Cardiac fibroblast (primary cell): ENCODE measurements at places on chromosomes 7 and 10.
A peak's percentile ranks its signal among the peaks of the same experiment; 100 is the strongest.

DNA sequence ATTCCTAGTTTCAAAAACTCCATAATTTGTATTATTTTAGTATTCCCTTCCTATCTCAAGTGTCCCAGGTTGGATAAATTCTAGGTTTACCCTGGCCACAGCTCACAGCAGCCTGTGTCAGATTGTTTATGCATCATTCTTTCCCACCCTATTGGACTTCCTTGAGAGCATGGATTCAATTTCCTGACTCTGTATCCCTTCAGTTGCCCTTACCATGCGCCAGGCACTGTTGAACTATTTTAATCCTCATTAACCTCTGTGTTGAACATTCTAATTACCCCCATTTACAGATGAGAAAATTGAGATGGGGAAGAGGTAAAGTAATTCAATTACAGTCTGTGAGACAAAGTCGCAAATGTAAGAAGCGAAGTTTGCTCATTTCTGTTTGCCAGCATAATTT lies 58.8 kb downstream of the STEAP1B start:
- DNase-seq, result no peak

DNA sequence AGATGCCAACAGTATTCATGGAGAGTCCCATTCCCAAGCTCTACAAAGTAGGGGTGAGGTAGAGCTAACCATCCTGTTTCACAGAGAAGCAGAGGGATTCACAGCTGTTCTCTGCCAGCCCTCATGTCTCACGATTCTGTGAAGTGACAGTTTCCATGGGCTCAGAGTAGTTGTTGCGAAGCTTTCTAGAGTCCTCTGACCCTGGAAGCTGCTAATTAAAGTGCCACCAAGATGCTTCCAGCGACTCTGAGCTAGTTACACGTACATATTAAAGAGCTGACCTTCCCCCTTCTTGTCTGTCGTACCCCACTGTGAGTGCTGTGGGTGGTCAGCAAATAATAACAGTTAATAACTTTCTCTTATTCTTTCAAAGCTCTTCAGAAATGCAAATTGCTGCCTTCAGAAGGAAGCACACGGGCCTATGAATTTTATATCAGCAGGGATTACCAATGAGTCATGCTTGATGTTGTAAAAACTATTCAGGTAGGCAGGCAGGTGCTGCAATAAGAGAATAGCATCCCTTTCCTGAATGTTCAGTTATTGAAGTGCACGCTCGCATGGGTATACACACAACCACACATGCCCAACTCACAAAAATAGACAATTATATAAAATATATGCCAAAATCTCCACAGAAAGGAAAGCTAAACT lies 34.1 kb downstream of the DNAJB9 start:
- no peak for DNase-seq

GRCh38 chr7:55574051-55574717 lies 1.9 kb upstream of the VOPP1 start:
- DNase-seq, result peak; percentile 50

- DNase-seq, result peak; percentile 48
These were observed 50.9 kb downstream of the INPP5A start for GRCh38 chr10:132588301-132589013.

DNA sequence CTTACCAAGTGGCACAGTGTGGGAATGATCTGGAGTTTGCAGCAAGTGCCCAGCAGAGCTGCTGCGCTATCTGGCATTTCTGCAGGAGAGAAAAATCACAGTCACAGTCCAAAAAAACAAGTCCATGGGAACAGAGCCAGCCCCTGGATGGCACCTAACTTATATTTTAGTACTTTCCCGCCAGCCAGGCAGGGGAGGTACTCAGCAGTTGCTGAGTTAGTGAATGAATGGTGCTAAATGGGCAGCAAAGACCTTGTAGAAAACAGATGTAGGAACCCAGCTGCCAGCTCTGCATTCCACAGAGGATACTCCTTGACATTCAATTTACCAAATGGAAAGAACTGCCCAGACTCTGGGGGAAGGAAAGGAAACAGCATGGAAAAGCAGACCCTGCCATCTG lies 54.5 kb downstream of the GSDME start:
- DNase-seq, result no peak

DNA sequence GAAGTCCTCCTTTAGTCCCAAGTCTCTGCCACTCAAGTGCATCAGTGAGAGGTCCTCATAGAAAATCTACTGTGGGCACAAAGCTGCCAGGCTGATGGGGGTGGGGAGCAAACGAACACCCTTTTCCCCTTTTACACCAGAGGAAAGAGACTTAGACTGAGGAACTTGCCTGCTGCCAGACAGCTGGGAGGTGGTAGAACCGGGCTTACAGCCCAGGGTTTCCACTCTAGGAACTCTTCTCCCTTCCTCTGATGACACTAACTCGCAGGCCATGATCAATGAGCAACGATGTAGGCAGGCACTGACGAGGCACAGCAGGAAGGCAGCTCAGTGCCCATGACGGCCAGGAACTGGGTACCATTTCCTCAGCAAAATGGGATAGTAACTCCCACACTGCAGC lies 11.0 kb upstream of the SH2D4B start:
- DNase-seq, result no peak

GRCh38 chr10:51658000-51658399 lies 41.4 kb downstream of the CSTF2T start:
- no peak for DNase-seq

DNA sequence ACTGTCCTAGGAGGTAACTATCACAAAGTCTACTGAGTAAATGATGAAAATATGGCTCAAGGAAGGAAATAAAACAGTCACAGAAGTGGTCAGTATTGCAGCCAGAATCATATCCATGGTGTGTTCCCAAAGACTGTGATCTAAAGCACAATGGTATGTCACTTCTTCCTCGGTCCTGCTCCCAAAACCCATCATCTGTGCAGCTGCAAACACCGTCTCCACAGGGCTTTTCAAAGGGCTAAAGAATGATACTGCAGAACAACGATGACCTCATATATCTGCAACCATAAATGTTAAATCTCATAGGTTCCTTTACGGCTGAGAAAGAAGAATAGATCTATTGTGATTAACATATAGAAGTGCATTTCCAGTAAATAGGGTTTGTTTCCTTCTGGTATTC lies 465.0 kb downstream of the GRID1 start:
- no peak for DNase-seq

- DNase-seq, result no peak
These were observed 30.7 kb downstream of the RTKN2 start for GRCh38 chr10:62237966-62238365.

DNA sequence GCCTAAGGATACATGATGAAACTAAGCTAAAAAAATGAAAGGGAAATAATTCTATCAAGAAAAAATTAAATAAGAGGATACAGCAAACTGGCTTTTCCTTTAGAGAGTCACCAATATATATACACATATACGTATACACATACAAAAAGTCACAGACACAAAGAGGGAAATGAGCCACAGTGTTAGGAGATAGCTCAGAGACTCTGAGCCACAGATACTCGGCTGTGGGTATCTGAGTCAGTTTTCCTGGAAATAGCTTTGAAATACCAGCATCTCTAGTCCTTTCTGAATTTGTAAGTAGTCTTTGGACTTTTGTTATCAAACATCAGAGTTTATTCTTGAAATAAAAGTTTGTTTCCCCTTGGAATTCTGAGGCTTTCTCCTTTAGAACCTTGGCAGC lies 111.8 kb downstream of the TBXAS1 start:
- peak; percentile 41 for DNase-seq

- DNase-seq, result no peak
These were observed 19.9 kb upstream of the CRHR2 start for GRCh38 chr7:30702200-30702599.

- peak; percentile 51 for DNase-seq
These were observed 7.8 kb downstream of the MEOX2 start for GRCh38 chr7:15678653-15679052.

- DNase-seq, result peak; percentile 63
These were observed 83.9 kb downstream of the PIP4K2A start for GRCh38 chr10:22630234-22631174.

GRCh38 chr7:12233175-12233574 lies 22.1 kb downstream of the TMEM106B start:
- DNase-seq, result no peak

DNA sequence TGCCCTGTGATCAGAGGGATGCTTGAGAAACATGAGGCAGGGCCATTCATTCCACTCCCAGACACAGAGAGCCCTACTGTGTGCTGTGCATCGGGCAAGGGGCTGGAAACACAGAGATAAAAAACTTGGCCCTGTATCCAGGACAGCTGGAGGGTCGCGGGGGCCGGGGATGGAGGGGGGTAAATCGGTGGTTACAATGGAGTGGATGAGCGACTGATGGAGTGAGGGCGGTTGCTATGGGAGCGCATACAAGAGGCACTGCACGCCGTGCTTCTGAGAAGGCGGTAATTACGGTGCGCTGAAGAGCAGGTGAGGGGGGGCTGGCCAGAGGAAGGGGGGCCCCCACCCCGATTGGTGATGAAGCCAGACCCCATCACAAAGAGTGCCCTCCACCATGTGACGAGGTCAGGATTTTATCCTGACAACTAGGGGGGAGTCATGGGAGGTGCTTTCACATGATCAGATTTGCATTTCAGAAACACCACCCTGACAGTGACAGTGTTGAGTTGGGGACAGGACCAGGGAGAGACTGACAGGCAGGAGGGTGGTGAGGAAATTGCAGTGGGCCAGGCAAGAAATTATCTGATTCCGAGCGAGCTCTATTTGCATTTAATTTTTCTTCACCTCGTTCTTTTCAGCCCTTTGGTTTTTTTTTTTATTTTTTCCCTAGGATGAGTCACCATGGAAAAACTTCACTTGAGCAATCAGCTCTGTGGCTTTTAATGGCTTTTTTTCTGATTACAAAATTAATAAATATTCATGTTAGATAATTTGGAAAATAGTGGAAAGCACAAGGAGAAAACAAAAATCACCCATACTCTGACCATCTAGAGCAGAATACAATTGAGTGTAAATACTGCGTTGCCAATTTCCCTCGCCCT lies 7.8 kb downstream of the CPA5 start:
- DNase-seq, result peak; percentile 81

DNA sequence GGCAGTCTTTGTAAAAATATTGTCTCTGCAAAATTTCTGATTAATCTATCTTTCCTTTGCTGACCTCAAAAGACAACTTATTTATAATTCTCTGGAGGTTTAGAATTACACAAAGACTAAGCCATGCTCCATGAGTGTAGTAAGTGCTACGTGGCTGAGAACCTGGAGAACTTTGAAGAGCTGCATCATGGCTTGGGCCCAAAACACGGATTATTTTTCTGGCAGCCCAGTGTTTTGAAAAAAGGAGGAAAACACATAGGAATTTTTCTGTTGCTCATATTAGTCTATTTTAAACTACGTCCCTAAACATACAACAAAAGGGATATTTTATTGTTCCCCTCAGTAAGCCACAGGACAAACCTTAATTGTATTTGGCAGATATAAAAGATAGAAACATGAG lies 360.7 kb upstream of the MYO3A start:
- no peak for DNase-seq

- DNase-seq, result peak; percentile 62
These were observed 113.2 kb upstream of the RHEB start for GRCh38 chr7:151632750-151633515.

- no peak for DNase-seq
These were observed 14.3 kb downstream of the MAD1L1 start for GRCh38 chr7:2218444-2218785.

DNA sequence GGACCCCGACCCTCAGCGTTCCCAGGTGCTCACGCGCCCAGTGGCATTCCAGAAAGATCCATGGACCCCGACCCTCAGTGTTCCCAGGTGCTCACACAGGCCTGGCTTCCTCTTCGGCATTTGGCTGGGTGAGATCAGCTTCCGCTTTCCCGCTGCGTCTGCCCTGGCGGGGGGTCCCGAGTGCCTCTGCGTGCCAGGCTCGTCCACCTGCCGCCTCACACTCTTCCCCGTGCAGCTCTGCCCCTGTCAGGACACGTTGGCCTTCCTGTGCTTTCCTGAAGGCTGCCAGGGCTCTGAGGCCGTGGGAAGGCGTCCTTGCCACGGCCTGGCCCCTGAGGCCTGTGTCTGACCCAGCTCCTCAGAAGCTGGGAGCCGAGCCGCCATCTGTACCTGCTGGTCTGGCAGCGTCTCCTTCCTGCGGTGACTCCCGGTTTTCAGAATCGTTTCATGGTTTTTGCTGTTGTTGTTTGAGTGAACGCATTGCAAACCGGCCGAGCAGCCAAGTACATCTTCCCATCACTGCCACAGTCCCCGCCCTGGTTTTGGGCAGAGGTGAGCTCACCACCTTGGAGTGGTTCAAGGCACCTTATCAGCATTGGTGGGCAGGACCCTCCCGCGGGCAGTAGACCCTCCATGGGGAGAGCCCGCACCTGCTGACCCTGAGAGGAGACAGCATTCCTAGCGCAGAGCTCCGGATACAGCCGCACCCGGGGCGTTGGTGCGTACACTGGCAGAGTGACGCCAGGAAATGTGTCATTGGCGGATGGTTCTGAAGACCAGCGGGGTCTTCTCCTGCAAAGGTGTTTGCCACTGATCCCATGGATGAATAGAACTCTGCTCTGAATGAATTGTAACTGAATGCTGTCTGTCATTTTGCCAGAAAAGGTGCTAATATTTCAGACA lies 17.4 kb downstream of the NKX6-2 start:
- no peak for DNase-seq

DNA sequence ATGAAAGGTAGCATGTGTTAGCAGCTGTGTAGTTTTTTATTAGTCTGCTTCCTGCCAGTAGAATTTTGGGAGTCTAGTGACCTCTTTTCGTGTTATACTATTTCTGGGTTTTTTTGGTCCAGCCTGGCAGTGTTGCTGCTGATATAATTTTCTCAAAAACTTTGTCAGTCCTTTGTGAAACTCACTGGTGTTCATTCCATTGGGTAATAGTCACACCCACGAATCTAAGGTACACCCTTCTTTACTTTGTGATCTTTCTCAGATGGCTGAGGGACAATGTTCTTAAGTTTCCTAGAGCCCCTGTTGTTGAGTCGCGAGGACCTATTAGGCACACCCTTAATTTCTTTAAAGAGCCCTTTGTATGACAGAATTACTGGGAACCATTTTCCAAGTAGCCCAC lies 52.3 kb downstream of the TPST1 start:
- DNase-seq, result peak; percentile 44

DNA sequence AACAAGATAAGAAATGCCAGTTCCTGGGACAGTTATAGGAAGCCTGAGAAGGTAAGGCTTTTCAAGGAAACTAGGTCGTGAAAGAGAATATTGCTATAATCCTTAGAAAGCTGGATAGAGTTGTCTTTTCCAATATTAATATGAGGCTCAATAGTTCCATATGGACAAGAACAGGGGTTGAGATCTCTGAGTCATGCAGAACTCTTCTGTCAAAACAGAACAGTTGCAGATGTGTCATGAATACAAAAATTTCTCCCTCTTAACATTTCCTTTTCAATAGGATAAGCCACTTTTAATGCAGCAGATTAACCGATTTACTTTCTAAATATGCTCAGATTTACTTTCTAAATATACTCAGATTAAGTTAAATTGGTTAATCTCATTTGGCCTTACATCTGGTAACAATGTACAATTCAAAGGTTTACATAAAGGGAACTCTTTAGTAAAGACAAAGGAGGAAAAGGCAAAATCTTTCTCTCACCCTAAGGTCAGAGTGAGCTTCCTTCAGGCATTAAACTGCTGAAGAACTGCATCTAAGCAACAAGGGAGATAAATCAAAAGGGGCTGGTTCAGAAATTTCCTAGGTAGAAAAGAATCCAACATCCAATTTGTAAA lies 104.7 kb upstream of the PCDH15 start:
- DNase-seq, result no peak
